Left ventricle myocardium inferior (tissue), 1 donor: ENCODE measurements at places on chromosomes 12 and 14.

GRCh38 chr12:124915239-124916236 is 1.1 kb upstream of the UBC start:
- DNase-seq: peak; percentile 63

DNA sequence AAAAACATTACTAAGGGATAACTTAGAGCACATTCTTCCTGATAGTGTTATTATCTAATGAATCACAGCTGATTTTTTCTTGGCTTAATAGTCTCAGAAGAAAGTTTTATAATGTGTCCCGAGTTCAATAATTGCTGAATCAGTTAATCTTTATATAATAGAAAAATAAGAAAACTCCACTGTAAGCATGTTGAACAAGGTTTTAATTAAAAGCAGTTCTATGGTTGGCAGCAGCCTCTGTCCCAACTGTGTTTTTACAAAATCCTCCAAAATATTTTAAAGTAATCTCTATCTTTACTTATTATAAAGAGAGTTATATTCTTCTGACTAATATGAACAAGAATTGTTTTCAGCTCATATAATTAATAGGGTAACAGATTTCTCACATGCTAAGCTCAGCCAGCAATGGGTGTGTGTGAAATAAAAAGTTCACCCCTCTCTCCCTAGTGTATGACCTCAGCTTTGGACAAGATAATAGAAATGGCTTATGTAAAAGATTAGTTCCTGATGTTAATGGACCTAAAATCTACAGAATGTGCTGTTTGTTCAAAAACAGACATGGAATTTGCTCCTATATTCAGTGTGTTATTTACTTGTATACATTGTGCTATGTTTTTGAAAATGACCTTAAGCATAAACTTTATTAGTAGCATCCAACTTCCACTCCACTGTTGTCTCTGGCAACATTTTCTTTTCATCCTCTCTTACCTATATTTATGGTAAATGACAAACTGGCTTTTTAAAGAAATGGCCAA is 67.1 kb upstream of the DCN start:
- no peak for DNase-seq

- no peak for DNase-seq
Observed at GRCh38 chr12:99418379-99418778, 229.2 kb upstream of the GARIN6 start.

DNA sequence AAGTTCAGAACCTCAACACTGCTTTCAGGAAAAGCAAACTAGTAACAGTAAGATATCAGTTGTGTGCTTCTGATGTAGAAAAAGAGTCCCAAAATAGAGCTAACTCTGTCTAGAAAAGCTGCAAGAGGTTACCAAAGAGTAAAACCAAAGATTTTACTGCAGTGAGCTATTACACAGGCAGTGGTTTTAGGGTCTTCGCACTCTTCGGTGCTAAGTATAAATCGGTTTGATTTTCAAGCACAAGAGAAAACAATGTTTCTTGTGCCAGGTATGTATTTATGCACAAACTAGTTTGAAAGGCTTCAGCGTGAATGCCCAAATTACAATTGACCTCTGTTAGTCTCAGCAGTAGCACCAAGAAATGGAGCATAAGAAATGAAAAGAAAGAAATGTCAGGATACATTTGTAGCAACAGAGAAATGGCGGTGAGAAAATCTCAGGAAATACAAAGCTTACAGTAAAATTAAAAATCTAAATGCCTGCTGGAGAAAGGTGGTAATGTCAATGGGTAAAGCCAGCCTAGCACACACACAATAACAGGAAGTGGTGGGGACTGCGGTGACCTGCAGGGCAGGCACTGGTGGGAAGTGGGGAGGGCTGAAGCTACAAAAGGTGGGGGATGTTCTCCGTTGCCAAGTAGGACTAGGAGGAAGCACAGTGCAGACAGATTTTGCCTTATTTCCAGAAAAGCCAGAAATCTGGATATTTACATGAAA is 18.0 kb upstream of the DYRK2 start:
- no peak for DNase-seq

- no peak for DNase-seq
Observed at GRCh38 chr12:124088217-124088907, 115.3 kb downstream of the ZNF664 start.

GRCh38 chr14:62432955-62433354 is 612.3 kb downstream of the KCNH5 start:
- DNase-seq: no peak

DNA sequence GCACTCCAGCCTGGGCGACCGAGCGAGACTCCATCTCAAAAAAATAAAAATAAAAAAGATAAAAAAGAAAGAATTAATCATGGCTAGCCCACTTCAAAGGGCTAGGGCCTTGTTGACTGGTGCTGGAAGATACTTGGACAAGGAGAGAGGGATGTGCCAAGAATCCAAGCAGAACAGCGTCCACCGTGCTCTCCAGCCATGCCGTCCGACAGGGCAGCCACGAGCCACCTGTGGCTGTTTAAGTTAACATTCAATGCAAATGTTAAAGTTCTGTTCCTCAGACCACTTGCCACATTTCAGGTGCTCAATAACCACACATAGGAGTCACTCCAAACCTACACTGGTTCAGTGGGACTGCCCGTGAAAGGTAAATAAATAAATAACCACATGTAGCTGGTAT is 21.4 kb downstream of the SLC6A13 start:
- DNase-seq: no peak

- DNase-seq: no peak
Observed at GRCh38 chr12:42716491-42716891, 126.9 kb upstream of the PRICKLE1 start.

GRCh38 chr14:53493320-53493719 is 340.2 kb upstream of the DDHD1 start:
- no peak for DNase-seq

DNA sequence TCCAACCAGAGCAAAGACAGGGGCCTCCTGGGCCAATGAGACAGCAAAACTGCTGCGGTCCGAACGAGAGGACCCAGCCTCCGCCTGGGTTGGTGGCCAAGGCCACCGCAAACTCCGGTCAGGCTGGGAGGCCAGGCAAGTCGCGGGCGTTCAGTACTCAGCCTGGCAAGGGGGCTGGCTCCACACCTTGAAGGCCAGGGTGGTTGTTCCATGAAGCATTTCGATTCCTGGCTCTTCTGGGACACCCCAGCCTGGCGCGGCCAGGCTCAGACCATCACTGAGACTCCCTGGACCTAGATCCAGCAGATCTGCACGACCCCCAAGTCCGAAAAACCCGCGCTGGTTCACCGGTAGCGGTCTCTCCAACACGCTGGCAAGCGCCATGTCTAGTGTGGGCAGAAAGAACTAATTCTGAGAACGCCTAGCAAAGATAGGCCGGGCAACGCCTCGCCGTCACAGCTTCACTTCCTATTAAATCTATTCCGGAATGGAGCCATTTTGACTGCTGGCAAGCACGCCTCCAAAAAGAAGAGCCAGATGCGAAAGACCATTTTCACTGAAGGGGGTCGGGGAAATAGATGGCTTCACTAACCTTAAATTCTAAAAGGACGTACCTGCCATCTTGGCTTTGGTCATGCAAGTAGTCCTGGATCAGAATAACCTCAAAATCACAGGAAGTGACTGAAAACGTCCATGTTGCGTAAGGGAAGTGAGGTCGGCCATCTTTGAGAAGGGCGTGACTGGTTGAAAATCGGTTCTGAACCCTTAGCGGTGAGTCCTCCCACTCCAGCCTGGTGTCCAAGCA is at the start of gene PSMB5:
TSS of gene PSMB5 (minus strand) at position 403 of the 805 bp plus-strand sequence. CDS start at position 384, 19 bp downstream.
- peak; percentile 89 for DNase-seq

- no peak for DNase-seq
Observed at GRCh38 chr14:50541159-50541567, 8.8 kb upstream of the MAP4K5 start.

GRCh38 chr12:27549236-27549800 is 25.3 kb downstream of the PPFIBP1 start:
- no peak for DNase-seq

GRCh38 chr14:105168979-105169507 is 467 bp upstream of the JAG2 start:
- DNase-seq: no peak

GRCh38 chr12:132638541-132639408 is 20.2 kb downstream of the P2RX2 start:
- no peak for DNase-seq

- DNase-seq: no peak
Observed at GRCh38 chr12:107331912-107332311, 238.6 kb upstream of the CRY1 start.

GRCh38 chr12:83016218-83016835 is 329.6 kb downstream of the TMTC2 start:
- DNase-seq: no peak

DNA sequence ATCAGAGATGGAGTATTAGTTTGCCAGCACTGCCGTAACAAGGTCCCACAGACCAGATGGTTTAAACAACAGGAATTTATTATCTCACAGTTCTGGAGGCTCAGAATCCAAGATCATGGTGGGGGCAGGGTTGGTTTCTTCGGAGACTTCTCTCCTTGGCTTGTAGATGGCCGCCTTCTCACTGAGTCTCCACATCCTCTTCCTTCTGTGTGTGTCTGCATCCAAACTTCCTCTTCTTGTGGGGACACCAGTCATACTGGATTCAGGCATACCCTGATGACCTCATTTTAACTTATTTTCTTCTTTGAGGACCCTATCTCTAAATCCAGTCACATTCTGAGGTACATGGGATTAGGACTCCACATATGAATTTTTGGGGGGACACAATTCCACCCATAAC is 455.5 kb downstream of the RGS6 start:
- no peak for DNase-seq

DNA sequence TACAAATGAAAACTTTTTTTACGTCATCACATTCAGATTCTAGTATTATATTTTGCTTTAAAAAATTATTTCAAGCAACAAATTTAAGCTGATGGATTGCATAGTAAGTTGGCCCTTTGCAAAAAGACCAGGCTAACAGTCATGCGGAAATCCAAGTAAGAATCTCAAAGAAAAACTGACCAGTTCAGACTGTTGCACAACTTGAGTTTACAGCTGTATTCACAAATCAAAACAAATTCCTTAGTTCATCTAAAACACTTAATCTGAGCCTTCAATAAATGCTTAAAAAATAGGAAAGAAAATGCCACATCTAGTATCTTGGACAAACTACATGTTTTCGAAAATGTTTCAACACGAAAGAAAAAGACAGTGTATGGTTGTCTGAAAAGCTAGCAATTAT is 847 bp downstream of the CCDC59 start:
- DNase-seq: no peak

DNA sequence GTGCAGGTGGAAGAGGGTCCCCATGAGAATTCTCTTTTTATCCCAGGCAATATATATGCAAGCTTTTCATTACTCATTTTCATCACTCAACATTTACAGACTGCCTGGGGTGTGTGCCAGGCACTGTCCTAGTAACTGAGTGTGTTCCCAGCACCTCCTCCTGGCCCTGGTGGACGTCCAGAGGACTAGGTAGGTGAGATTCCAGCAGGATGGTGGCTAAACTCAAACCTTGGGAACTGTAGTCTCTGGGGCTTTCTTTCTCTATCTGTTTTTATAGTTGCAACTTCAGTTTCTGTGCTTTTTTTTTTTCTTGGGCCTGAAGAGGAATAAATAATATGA is 63.8 kb downstream of the SUSD6 start:
- peak; percentile 52 for DNase-seq

GRCh38 chr14:22597771-22598098 is 365 bp upstream of the ABHD4 start:
- no peak for DNase-seq

- no peak for DNase-seq
Observed at GRCh38 chr12:130374083-130374482, 36.4 kb downstream of the PIWIL1 start.

DNA sequence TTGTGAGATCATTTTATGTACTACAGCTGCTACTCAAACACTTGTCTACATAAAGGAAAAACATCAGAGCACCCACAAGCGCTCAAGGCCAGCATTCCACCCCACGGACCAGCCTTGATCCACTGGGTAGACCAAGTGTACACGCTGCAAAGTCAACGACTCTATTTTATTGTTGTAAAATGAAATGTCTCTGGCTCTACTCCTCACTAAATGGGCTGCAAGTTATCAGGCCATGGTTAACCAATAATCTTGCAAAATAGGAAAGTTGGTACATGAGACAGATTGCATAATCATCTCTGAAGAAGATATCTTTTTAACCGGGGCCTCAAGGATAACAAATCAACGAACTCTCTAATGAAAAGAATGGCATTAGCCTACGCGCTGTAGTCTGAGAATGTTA is 69.9 kb upstream of the FOXN3 start:
- no peak for DNase-seq

- DNase-seq: no peak
Observed at GRCh38 chr12:83086023-83086422, 399.3 kb downstream of the TMTC2 start.

GRCh38 chr12:113912760-113913329 is 53.3 kb downstream of the RBM19 start:
- DNase-seq: peak; percentile 53

- DNase-seq: no peak
Observed at GRCh38 chr14:104588066-104588857, 8.7 kb downstream of the C14orf180 start.

DNA sequence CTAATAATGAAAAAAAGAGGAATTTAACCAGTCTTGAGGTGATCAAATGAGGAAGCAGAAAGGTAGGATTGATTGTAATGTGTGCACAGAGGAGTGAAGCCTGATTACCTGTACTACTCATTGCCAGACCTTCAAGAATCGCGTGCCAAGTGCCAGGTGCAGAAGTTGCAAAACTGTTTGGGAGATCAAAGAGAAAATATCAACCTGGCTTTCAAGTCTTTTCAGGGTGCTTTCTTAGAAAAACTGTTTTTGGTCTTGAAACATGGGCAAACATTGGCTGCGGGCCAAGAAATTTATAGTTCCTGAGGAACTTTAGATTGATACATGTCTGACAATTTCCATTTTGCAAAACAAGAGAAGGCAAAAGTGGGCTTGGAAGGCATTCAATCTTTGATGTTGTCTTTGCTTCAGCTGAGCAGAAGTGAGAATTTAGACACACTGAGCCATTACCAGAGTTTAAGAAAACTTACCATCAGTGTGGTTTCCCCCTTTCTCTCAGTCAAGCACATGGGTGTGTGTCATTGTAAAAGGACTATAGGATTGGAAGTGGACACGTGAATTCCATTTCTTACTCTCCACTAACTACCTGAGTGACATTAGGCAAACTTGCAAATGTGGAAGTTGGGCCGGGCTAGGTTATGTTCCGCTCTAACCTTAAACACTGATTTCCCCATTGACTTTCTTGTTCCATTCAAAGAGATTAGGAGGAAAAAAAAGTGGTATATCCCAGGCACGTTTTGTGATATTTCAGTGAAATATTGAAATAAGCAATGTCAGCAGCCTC is 486.2 kb downstream of the DIO2 start:
- no peak for DNase-seq

- DNase-seq: peak; percentile 72
Observed at GRCh38 chr14:103624860-103625259, 4.2 kb upstream of the KLC1 start.

- DNase-seq: no peak
Observed at GRCh38 chr12:95114766-95115405, 41.5 kb upstream of the NR2C1 start.
